Erythroblast (primary cell): ENCODE measurements at places on chromosomes 7 and 10.
A peak's percentile ranks its signal among the peaks of the same experiment; 100 is the strongest.

GRCh38 chr10:44990965-44991364, 9.8 kb upstream of the ZNF22 start:
- DNase-seq = no peak

DNA sequence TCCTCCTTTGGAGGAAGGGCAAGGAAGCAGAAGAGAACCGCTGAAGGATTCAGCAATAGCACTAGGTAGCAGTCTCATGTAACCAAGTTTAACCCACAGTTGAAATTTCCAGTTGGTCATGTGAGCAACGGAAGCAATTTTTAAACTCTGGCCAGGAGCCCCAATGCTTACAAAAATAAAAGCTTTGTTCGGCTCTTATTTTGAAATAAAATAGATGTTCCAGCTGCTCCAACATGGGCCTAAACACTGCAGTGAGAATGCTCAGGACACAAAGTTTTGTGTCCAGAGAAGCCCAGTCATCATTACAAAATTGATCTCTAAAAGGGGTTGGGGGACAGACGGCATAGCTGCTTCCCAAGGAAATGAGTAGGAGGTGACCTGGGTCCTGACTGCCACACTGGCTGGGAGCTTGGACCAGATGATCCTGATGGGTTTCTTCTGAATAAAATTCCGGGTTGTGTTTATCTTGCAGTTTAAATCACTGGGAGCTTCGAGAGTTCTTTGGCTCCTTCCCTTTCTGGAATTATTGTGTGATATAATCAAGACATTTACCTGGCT, 452 bp upstream of the TMEM140 start:
- peak; percentile 80 for DNase-seq

DNA sequence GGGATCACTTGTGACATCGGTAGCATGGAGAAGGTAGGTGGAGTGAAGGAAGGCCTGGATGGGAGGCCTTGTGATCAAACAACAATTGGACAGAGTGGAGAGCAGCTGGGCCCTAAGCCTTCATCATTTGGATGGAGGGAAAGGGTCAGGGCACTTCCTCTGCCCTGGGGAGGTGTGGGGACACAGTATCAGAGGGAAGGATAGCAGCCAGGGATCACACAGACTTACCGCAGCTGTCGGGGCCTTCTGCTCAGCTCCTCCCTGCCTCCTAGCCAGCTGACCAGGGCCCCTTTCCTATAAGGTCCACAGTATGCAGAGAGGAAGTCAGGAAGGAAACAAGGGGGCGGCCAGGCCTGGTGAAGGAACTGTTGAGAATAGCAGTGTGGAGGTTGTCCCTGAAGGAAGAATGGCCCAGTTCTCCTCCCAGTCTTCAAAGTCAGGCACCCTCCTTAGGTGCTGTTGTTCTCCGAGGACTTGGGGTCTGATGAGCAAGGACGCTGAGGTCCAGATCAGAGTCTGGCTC, 62.1 kb downstream of the ABCC2 start:
- no peak for DNase-seq

DNA sequence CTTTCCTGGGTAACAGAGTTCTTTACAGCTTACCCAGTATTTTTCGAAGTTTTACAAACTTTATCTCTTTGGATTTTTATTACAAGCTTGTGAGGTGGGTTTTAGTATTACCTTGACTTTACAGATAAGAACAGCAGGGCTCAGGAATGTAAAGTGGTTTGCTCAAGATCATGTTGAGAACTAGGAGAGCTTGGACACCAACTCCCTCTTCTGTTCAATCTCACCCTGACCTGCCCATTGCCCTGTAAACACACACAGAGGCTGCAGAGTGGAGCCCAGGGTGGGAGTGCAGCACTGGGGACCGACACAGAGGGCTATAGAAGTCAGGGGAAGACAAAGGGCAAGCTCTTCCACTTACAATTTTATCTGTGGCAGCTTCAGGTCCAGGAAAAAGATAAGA, 4.6 kb upstream of the TSPAN14 start:
- DNase-seq = no peak

GRCh38 chr10:16787361-16787791, 29.8 kb downstream of the RSU1 start:
- no peak for DNase-seq

- no peak for DNase-seq
Measured at GRCh38 chr7:155464948-155465739, 7.2 kb downstream of the EN2 start.

DNA sequence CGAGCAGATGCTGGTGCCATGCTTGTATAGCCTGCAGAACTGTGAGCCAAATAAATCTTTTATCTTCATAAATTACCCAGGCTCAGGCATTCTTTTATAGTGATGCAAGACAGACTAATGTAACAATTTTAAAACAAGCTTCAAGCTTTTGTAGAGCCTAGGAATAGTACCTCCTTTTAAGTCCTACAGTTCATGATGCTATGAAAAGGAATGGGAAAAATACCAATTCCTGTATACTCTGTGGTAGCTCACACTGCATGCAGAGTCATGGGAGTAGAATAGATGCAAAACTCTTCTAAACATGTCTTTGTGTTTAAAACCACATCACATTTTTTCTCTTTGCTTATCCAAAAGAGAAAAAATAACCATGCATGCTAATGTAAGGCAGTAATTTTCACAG, 66.6 kb upstream of the WNT16 start:
- no peak for DNase-seq

DNA sequence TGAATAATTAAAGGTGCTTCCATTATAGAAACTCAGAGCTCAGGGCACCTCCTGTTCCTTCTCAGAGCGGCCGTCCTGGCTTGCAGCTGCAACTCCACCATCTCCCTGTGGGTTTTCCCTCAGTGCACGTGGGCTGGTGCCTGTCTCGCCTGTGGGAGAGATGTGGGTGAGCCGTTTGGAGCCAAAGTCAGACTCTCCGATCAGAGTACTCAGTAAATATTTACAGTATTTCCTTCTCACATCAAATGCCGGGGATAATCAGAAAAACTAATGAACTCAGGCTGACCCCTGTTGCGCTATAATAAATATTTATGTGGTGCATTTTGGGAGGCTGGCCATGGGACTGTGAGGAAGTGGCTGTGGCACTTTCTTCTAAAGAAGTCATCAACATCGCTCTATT, 155.8 kb upstream of the HABP2 start:
- DNase-seq = no peak

DNA sequence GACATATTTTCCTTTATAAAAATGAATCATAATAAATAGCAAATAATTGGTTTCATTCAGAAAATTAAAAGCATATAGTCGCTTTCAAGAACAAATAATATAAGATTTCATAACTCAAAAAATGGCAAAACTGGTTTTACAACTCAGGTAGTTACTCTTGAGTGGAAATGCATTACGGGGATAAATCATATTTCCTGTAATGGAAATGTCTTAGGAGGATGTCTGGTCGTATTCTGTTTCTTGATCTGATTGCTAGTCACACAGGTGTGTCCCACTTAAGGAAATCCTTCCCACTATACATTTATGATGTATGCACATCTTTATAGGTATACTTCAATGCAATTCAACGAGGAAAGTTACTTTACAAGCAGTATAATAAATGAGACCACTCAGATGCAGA, 20.7 kb downstream of the NRAP start:
- no peak for DNase-seq

DNA sequence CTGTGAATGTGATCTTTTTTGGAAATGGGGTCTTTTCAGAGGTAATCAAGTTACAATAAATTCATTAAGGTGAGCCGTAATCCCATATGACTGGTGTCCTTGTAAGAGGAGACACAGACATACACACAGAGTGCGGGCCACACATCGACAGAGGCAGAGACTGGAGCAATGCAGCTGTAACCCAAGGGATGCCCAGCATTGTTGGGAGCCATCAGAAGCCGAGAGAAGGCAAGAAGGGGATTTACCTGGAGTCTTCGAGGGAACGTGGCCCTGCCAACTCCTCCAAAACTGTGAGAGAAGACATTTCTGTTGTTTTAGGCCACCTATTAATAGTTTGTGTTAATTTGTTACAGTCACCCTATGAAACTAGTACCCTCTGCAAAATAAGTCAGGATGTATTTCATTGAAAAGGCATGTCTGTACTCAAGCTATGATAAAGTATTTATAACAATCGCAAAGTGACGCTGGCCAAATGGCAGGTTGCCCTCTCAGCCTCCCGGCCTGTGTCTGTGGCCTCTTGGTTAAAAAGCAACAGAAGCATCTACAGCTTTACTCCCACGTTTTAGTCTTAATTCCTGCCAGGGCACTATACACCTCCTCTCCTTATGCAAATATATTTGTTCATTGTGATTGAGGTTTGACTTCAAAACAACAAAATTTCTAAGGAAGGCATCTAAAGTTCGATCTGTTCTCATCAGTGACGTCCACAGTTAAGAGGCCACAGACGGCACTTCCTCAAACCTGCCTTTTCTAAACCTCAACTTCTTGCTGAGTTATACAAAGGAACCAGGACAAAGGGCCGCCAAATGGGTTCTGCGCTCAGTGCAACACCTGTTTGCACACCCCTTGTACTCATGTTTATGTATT, 46.8 kb downstream of the HIPK2 start:
- DNase-seq = no peak

DNA sequence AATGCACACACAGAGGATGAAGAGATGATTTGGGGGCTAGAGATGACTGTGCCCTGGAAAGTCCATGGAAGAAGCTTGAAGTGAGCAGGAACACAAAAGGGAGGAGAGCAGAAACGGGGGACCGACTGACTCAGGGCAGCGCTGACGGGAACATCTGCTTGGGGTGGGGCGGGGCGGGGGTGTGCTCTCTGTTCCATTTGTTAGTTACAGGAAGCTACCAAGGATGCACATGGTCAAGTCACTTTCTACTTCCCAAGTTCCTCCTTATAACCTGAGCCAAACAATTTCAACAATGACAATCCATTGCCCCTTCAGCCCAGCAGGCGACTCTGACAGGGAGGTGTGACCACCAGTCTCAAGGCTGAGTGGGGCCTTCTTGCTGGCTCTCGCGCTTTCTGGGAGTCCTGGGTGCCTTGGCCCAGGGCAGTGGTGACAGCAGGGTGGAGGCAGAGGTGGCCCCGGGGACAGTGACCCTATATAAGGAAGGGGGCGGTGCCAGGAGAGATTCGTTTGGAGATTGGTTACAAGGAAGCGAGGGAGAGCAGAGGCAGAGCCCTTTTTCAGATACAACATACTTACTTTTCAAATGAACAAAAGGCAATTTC, 39.6 kb downstream of the CLEC2L start:
- no peak for DNase-seq

GRCh38 chr7:34991938-34992840, 45.1 kb downstream of the DPY19L1 start:
- DNase-seq = no peak

- no peak for DNase-seq
Measured at GRCh38 chr10:106401161-106401560, 763.3 kb downstream of the SORCS1 start.

- no peak for DNase-seq
Measured at GRCh38 chr7:144445590-144445989, 42.1 kb upstream of the NOBOX start.

DNA sequence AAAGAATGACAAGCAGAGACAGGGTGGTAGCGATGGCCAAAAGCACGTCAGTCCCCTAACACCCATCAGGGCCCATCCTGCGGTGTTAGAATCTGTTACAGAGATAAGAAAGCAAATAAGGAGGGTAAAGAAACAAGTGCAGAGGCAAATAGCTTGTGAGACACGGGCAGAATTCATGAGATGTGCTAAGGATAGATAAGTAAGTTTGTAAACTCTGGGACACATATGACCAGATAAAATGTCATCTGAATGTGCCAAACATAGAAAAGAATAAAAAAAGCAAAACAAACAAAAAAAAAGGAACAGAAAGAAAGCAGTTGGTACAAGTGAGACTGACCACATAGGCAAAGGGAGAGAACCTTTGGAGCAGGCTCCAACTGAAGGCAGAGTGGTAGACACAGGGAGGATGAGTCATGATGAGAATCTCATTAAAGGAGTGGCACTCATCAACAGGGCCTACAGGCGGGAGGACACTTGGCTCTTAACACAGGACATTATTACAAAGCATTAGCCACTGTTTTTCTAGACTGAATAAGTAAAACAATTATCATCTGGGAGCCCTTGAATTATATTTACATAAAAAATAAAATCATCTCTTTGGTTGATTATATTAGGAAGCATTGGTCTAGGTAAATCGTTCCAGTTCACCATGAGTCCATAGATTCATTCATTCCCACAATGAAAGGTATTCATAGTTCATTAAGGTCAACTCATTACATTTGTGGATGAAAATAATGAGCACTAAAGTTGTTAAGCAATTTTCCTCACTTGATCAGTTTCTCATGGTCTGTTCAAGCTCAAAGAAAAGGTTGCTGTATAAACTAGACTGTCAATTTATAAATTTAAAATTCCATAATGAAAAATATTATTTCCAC, 21.5 kb upstream of the EPHB6 start:
- peak; percentile 89 for DNase-seq

DNA sequence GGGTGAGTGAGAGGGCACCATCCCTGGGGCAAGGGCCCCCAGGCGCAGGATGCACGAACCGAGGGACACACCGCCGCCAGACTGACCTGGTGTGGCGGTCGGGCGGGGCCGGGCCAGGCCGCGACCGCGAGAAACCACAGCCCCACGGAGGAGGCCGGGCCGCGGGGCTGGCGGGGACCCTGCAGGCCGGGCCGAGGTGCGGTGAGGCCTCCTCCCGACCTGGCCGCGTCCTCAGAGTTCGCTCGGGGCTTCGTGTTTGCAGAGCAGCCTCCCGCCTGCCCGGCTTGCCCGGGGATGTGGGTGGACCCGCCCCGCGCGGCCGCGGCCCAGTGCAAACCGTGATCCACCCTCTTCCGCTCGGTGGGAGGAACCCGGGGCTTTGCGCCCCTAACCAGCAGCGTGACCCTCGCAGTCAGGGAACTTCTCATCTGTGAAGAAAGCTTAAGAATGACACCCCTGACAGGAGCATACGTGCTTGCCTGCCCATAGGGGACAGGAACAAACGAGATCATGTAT, 20.6 kb upstream of the HOXA13 start:
- no peak for DNase-seq

GRCh38 chr7:71470326-71470725, 338.4 kb downstream of the GALNT17 start:
- no peak for DNase-seq

DNA sequence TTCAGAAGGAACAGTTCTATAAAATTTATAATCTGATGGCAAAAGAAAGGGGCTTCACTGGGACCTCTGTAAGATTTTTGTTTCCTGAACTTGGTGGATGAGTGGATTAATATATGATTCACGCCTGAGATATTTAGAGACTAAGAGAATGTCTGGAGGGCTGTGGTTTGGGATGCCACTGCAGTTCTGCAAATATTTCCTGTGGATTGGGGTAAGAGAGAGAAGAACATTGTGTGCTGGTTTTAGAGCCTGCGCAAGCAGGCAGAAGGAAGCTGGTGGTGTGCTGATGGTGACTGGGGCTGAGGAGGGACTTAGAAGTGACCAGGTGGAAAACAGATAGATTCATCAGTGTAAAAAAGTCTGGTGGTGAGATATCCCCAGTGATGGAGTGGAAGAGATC, 87.0 kb downstream of the SUGCT start:
- no peak for DNase-seq

- DNase-seq = no peak
Measured at GRCh38 chr7:92064438-92065029, 69.7 kb downstream of the CYP51A1 start.
